Fibroblast of skin of left quadriceps (primary cell): ENCODE measurements at places on chromosomes 6 and 20.

DNA sequence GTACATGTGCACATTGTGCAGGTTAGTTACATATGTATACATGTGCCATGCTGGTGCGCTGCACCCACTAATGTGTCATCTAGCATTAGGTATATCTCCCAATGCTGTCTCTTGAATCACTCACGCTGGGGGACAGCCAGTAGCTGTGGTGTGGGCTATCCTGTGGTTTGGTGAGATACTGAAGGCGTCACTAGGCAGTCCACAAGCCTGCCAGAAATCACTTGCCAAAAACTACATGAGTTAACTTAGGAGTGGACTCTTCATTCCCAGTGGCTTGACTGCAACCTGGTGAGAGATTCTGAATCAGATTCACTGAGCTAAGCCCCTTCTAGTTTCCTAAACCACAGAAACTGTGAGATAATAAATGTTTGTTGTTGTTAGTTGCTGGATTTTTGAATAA, 191.3 kb downstream of the TSHZ2 start:
- peak; percentile 39 for DNase-seq

DNA sequence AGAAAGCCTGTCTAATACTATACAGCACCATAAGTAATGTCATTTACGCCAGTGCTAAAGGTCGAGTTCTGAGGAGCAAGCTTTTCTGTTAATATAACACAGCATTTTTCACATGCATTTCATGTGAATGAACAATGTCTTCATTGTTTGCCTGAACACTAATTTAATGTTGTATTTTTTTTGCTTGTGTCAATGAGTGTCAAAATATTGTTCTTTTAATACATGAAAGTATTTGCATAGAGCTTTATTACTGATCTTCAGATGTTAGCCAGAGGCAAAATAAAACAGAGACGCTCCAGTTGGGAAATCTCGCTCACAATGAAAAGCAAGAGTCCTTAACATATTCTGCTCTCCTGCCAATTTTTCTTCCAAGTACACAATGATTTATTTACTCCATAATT, 151.8 kb downstream of the FOXC1 start:
- no peak for DNase-seq

GRCh38 chr20:15332711-15333160, 995.3 kb upstream of the FLRT3 start:
- no peak for DNase-seq

DNA sequence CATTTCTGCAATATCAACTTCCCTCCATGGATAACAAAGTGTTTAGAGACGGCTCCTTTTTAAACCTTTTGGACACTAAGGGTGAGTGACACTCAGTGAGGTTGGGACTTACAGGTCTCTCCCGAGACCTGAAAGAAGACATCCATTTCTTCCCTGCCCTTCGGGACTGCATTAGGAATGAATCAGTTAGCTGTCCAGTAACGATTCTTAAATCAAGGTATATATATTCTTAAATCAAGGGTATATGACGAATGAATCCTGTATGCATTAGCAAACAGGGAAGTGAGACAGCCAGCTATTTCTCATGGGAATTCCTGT, 52.9 kb downstream of the EDN1 start:
- no peak for DNase-seq

DNA sequence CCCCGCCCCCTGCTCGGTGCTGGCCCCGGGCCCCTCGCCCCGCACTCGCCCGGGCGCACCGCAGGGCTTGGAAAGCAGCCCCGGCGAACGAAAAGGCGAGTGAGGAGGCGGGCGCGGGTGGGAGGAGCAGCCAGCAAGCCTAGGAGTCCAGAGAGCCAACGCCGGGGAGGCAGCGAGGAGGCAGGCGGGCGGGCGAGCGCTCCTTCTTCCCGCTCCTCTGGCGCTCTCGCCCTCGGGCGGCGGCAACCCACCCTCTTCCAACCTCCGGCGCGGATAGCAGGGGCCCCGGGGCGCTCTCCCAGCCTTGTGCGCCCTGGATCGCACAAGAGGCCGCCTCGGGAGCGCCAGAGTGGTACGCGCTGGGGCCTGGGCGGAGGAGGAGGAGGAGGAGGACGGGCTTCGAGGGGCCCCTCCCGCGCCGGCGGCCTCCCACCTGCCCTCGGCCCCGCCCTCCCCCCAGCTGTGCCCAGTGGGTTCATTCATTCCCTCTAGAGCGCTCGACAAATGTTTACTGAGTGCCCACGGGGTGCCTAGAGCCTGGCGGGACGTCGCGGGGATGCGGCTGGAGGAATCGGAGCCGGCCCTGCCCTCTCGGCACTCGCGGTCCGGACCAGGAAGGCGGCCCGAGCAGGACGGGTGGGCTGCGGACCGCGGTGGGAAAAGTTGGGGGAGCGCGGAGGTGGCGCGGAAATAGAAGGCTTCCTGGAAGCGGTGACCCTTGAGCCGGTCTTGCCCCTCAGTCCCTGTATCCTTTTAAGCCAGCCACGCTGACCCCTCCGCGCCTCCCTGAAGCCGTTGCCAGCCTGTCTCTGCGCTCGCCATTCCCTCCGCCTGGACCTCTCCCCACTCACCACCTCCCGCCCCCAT, at the start of gene BMP7:
Gene BMP7, minus strand, starts transcription at position 351 of the 867 bp plus-strand sequence. CDS start 519 bp downstream, outside the sequence.
- no peak for DNase-seq

DNA sequence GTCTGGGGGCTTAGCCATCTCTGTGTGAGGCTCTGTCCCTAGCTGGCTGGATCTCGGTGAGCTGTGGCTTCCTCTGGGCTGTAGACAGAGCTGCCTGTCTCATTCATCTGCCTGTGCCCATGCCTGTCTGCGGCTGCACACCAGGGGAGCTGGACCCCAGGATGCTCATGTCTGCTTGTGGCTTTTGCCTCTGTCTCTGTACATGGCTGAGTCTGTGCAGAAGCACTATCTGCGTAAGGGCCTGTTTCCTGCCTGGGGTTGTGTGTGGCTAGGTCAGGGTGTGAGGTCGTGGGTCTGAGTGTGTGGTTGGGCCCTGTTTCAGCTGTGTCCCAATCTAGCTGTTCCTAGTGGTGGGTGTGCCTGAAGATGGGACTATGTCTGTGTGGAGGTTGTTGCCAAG, 68.2 kb downstream of the CDH22 start:
- DNase-seq: no peak

GRCh38 chr6:2441601-2442475, 196.4 kb upstream of the GMDS start:
- no peak for DNase-seq

DNA sequence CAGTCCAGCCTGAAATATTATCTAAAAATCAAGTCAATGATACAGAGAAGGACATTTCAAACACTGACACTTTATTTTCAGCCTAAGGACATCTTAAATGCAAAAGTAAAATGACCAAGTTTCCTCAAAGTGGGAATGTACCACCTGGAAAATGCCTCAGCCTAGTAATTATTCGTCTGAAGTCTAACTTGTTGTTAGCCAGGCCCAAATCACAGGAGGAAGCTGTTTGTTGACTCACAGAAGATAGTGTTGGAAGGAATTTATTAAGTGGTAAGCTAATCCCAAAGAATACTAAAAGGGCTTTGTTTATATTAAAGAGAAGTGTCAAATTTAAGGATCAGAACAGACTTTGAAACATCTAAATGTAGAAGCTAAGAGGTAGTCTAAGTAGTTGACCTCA, 2.5 kb downstream of the PDE7B start:
- DNase-seq: no peak

DNA sequence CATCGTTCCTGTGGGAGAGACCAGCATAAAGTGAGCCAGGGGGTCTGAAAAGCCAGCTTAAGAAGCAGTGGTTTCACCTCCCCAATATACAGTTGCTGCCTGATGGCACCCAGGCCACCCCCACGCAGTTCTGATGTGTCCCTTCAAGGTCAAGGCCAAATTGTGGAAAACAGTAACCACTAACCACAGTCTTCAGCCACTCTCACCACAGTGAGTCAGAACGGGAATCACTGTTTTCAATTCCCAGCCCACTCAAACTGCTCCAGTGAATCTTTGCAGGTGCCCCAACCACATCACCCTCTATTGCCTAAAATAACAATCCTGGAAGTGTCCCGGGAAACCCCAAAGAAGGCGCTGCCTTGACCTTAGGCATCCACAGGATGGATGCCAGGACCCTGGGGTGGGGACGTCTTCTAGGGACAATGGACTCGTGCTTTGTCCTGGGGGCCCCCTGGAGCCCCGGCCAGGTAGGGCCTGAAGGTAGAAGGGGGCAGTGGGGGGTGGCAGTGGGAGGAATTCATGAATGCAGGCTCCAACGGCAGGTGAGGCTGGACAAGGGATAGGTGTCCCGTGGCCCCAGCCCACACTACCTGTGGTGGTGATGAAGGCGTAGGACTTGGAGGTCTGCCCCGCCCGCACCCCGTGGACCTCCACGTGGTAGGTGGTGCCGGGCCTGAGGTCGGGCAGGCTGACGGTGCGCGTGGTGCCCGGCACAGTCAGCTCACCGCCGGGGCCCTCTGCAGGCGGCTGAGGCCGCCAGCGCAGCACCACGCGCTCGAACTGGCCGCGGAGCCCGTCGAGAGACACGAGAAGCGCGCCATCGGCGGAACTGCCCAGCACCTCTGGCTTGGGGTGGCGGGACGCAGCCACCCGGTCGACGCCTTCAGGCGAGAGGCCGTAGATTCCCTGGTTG, 22.2 kb downstream of the TNXB start:
- peak; percentile 13 for DNase-seq

GRCh38 chr6:110509617-110510241, 33.3 kb upstream of the SLC22A16 start:
- peak; percentile 46 for DNase-seq

- no peak for DNase-seq
Measured at GRCh38 chr6:37531437-37532036, 31.8 kb upstream of the CCDC167 start.

GRCh38 chr20:32356622-32357374, 1.3 kb upstream of the ASXL1 start:
- DNase-seq: no peak

DNA sequence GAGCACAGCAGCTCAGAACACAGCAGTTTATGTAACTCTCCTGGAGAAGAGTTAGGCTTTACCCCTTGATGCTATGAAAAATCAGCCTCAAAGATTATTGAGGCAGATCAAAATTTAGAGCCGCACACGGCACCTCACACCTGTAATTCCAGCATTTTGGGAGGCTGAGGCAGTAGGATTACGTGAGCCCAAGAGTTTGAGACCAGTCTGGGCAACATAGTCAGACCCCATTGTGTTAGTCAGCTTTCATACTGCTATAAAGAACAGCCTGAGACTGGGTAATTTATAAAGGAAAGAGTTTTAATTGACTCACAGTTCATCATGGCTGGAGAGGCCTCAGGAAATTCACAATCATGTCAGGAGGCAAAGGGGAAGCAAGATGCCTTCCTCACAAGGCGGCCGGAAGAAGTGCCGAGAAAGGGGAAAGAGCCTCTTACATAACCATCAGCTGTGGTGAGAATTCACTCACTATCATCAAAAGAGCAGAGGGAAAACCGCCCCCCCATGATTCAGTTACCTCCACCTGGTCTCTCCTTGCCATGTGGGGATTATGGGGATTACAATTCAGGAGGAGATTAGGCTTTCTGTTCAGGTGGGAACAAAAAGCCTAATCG, 87.7 kb downstream of the SGK1 start:
- DNase-seq: no peak

GRCh38 chr6:25337431-25337830, 58.3 kb downstream of the CARMIL1 start:
- no peak for DNase-seq

- DNase-seq: no peak
Measured at GRCh38 chr20:24677626-24678315, 208.3 kb downstream of the SYNDIG1 start.

DNA sequence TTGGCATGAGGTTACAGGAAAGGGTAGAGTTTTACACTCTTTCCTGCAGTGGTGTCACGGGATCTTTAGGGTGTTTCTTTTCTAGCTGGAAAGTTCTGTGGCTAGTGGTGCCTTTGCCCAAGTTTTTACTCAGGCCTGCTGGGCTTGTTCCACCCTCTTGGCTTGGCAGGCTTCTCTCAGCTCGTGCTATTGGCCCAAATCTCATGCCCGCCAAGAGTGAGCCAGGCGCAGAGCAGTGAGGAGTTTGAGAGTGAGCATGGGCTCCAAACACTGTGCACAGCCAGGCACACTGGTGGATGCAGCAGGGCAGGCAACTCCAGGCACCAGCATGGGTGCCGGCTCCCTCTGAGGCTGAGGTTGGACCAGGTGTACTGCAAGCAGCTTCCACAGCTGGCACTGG, 206.5 kb downstream of the SAMD5 start:
- no peak for DNase-seq

- DNase-seq: peak; percentile 60
Measured at GRCh38 chr20:49132995-49133478, 55.1 kb downstream of the STAU1 start.

GRCh38 chr6:99026135-99026534, 78.4 kb upstream of the FBXL4 start:
- DNase-seq: no peak
